ENCODE measurements at places on chromosomes 3 and 15. TPM values are rescaled to one million over a fixed set of nuclear protein-coding genes. Genes with fewer than 3 reads are reported as not detected.

Gene COL7A1
- polyA plus RNA-seq: 45.3 TPM

Gene ONECUT1
- 1.2 TPM for polyA plus RNA-seq

Gene SCG5
- polyA plus RNA-seq: 116 TPM

Gene B3GALNT1
- 31.7 TPM for polyA plus RNA-seq

Gene TFRC
- 71.3 TPM for polyA plus RNA-seq

Gene NR2E3
- polyA plus RNA-seq: not detected
